Stimulated activated CD8-positive, alpha-beta memory T cell treated with anti-CD3 and anti-CD28 coated beads, Interleukin-4, amount 100 ng/mL, for 1 hour (primary cell): ENCODE measurements at places on chromosomes 5 and 9.

DNA sequence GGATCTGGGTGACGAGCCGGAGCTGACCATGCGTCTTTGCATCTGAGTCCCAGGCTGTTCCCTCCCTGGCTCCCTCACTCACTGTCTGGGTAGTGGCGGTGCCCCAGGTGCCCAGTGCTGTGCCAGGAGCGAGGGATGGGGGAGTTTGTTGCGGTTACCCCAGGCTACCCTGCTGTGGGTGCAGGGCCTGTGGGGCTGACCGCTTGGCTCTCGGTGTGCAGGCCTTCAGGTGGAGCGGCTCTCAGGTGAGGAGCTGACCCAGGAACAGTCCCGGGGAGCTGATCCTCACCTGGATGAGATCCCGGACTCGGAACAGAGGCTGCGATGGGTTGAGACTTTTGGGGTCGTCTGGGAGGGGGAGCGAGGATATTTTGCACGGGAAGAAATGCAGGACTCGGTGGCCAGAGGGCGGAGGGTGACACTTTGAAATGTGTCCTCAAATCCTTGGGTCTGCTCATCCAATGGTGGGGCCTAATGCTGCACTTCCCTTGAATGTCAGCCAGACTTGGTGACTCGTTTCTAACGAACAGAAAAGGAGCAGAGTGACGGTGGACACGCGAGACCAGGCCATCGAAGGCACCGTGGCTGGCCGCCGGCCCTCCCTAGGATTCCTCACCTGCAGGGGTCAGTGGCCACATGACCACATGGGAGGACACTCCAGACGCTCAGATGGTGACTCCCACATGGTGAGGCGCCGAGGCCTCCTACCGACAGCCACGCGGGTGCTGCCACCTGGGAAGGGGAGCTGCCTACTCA is 104.3 kb upstream of the RAPGEF1 start:
- no peak for DNase-seq

- DNase-seq, result no peak
Measured at GRCh38 chr5:65548281-65548680, 14.7 kb downstream of the CENPK start.

DNA sequence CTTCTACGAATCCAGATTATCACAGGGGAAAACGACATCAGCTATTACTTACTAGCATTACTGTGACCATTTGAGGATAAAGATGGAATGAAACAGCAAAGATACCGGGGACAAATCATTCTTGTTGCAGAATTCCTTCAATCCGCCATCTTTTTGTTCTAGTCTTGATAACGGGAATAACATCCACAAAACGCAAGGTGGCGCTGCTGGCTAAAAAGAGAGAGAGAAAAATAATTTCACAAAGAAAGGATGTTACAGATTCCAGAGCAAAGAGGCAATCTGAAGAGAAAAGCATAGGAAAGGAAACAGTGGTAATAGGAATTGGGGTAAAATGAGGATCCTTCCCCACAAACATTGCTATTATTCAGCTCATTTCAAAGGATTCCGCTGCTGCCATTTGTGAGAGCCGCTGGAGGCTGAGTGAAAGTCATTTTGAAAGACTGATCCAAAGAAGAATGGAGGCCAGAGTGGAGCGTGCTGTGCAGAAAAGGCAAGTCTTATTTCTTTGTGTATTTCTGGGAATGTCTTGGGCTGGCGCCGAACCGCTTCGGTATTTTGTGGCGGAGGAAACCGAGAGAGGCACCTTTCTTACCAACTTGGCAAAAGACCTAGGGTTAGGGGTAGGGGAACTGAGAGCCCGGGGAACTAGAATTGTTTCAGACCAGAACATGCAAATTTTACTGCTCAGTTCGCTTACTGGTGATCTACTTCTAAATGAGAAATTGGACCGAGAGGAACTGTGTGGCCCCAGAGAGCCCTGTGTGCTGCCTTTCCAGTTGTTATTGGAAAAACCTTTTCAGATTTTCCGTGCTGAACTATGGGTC is at the start of gene PCDHB7:
Gene PCDHB7 (plus strand): TSS at position 264 of the 824 bp plus-strand sequence. CDS start 192 bp downstream, at position 456.
- DNase-seq, result no peak

DNA sequence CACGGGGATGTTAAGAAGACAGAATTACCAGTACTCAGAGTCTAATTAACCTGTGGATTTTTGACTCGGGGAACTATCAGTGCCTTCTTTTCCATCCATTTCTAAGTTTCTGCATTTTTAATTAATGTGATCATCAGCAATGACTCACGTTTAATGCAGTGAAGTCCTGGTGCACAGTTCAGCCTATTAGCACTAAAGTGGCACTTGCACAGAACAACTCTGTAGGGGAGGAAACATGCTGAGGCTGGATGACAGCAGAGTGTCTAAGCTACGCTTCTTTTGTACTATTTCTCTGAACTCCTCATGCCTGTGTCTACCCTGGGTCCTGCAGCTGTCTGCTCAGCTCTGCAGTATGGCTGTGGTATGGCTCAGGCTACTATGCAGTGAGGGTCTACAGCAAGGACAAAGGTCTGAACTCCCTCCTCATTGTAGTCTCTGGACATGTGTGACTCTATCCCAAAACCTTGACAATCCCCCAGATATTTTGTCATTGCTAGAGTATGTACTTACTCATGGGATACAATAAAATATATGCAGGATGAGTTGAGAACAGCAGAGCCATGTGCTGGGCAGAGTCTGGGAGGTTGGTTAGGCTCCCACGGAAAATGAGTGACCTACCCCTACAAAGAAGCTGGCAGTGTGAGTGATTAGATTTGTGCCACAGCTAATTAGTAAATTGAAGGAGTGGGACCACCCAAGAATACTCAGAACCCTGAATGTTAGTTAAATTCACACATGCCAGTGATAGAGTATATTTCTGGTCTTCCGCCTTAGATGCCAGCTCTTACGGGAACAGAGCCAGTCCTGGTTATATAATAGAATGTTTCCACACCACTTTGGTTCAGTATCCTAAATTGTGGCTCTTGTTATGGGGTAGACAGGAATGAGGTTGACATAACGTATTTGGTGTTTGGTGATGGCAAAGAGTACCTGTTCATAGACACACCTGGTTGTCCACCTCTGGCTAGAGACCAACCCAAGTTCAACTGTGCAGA is 148.0 kb downstream of the GHR start:
- DNase-seq, result no peak

GRCh38 chr9:33112094-33112493 is 35.6 kb upstream of the SMU1 start:
- no peak for DNase-seq

DNA sequence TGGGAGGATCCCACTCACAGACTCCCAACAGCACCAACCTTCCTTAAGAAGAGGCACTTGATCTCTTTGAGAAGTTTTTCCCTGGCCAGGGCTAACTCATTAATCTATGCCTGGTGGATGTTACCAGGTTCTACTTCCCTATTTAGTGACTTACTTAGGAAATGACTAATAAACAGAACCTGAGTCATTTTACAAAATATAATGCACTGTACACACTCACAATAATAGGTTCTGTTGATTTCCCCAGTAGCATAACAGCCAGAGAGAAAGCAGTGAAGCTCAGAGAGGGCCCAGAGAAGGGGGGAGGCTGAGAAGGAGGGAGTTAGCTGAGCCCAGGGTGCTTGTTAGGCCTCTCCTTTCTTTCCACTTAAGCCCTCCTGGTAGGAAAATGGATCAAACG is 27.1 kb downstream of the FRMD3 start:
- DNase-seq, result no peak

DNA sequence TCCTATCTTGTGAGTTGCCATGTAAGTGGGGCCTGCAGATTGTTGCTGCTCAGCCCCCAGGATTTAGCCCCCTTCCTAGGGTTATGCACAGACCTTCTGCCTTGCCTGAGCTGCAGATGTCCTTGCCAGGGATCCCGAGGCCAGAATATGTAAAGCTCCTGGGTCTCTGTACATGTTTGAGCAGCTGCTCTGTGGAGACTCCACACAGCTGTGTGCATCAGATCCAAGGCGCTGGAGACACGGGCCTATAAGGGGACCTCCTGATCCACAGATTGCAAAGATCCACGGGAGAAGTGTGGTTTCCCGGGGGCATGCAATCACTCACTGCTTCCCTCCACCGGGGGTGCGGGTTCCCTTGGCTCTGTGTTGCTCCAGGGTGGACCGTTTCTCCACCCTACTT is 28.9 kb downstream of the TAF11L14 start:
- DNase-seq, result no peak

DNA sequence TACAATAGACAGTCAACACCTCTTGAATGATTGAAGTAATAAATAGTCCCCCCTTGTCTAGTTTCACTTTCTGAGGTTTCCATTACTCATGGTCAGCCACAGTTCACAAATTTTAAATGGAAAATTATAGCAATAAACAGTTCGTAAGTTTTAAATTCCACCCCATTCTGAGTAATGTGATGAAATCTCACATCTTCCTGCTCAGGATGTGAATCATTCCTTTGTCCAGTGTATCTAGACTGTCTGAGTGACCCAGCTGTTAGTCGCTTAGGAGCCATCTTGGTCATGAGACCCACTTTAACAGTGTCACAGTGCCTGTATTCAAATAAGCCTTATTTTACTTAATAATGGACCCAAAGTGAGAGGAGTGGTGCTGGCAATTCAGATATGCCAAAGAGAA is 311.6 kb upstream of the PRR16 start:
- no peak for DNase-seq

GRCh38 chr5:137269274-137269673 is 229.9 kb downstream of the SPOCK1 start:
- DNase-seq, result no peak

- DNase-seq, result no peak
Measured at GRCh38 chr9:112112941-112113681, 62.0 kb downstream of the SUSD1 start.

DNA sequence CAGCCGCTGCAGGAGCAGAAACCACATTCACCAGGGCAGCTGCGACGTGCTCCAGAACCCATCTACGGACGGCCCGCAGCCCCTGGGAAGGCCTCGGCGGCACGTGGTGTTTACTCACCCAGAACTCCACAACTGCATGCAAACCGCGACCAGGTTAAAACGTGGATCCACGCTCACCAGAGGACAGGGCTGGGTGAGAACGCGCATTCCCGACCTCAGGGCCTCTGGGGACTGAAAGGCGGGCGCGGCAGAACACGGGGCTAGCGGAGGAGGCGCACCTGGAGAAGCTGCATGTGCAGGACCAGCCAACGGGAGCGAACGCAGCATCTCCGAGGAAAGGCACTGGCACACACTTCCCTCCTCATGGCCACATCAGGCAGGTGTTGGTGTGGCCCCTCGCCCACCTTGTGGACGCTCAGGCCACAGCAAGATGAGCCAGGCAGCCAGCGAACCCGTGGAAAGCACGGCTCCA is 24.0 kb upstream of the CAMSAP1 start:
- DNase-seq, result no peak

- DNase-seq, result no peak
Measured at GRCh38 chr5:17317473-17317872, 100.0 kb downstream of the BASP1 start.

- no peak for DNase-seq
Measured at GRCh38 chr9:73050887-73051550, 98.2 kb upstream of the ALDH1A1 start.

DNA sequence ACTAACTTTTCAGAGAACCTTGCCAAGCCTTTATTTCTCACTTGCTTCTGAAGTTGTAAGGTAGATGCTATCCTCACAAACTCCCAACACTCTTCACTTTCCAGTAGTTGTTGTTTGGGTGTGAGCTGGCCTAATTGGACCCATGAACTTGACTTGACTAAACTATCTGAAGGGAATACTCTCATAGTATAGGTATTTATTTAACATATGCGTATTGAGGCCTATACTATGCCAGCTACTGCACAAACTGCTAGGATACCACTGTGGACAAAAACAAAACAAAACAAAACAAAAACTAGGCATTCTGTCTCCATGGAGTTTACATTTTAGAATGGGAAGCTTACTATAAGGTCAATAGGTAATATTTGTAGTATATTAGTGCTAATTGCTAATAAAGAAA is 1.3 kb downstream of the TXNDC8 start:
- no peak for DNase-seq

DNA sequence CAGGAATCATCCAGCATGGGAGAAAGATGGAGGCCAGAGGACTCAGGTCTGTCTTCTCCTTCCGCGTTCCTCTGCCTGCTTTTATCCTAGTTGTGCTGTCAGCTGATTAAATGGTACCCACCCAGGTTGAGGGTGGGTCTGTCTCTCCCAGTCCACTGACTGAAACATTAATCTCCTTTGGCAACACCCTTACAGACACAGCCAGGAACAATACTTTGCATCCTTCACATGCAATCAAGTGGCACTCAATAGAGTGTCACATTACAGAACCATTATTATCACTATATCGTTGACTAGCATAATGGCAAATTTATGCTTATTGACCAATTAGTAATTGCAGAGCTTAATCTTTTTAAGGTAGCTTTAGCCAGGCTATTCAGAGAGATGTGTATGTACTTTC is 64.8 kb downstream of the UNC13B start:
- no peak for DNase-seq

DNA sequence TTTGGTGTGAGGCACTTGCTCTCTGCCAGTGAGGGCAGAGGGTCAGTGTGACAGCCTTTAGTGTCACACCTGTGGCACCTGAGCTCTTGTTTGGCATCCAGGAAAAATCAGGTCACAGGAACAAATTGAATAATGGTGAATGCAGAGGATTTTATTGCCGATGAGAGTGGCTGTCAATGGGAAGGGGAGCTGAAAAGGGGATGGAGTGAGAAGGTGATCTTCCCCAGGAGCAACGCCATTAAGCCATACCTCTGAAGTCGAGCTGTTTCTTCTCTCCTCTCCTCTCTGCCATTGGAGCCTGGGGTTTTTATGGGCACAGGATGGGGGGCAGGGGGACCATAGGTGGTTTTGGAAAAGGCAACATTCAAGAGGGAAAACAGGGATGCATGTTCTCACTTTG is 2.4 kb upstream of the HSD17B4 start:
- DNase-seq, result no peak

GRCh38 chr5:17096952-17097695 is 120.3 kb upstream of the BASP1 start:
- DNase-seq, result no peak
